ENCODE measurements at places on chromosomes 2 and 18.

DNA sequence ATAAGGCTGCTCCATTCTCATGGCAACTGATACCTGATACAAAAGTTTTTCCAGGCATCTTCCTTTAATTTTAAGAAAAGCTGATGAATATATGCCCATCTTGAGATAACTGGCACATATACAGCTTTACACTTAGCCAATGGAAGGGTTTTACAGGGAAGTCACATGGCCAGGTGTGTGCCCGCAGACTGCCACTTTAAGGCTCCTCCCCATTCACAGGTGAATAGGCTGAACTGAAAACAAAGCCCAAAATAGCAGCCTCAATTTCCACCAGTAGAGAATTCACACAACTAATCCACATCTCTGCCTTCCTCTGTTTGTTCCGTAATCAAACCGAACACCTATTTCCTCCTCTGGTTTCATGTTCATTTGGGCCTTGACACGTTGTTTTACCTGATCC is 9.8 kb upstream of the ME2 start:
- DNase-seq = no peak

DNA sequence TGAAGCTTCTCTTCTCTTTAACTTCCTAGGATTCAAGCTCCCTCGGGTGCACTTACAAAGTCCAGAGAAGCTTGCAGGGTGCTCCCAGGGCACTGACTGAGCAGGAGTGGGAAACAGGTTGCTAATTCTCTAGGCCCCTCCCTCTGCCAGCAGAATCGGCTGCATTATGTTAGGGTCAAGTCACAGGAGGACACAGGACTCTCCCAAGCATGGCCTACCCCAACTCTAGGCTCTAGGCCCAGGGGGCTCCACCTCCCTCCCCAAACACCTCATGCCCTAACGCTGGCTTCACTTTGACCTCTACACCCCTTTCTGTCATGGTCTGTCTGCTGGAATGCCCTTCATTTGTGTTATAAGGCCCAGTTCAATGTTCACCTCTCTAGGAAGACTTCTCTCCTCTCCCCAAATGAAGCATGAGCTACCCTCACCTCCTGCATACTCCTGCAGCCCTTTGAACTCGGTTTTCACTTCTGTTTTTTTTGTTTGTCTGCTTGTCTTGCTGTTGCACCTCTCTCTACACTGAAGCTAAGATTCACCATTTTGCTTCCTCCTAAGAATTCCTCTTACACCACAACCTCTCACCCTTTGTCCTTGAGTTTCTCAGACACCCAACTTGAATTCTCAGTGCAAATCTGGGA is 521.8 kb upstream of the ID2 start:
- DNase-seq = no peak

GRCh38 chr2:240640939-240641338 is 15.7 kb downstream of the GPR35 start:
- no peak for DNase-seq

DNA sequence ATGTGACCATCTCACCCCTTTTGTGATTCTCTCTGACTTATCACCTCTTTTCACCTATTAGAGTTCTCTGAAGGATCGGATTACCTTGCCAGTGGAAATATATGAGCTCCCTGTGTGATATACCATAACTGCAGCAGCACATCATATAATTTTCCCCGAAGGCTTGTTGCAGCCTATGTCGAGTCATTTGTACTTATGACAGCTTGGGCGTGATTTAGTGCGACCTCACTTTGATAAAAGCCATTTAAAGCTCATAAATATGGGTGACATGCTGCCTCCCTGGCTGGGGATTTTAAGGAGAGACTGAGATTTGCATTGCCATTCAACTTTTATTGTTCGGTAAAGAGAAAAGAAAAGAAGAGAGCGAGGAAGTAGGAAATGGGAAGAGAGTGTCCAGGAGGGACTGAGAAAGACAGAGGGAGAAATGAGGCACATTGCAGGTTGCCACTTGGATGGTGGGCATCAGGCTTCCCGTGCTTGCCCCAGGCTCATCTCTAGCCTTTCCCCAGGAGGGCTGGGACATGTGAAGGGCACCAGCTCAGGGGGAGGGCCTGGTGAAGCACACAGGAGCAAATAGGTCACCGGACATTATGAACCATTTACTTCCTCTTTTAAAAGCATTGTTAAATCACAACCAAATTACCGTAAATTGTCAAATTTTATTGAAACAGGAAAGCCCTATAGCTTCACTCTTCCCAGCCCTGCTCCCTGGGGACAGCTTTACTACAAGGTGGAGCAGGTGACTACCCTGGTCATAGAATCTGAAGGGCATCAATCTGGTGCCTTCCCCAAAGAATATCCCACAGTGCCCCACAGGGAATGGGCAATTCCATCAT is 161.3 kb downstream of the SETBP1 start:
- no peak for DNase-seq

GRCh38 chr2:216590780-216591179 is 42.4 kb upstream of the IGFBP2 start:
- DNase-seq = no peak

DNA sequence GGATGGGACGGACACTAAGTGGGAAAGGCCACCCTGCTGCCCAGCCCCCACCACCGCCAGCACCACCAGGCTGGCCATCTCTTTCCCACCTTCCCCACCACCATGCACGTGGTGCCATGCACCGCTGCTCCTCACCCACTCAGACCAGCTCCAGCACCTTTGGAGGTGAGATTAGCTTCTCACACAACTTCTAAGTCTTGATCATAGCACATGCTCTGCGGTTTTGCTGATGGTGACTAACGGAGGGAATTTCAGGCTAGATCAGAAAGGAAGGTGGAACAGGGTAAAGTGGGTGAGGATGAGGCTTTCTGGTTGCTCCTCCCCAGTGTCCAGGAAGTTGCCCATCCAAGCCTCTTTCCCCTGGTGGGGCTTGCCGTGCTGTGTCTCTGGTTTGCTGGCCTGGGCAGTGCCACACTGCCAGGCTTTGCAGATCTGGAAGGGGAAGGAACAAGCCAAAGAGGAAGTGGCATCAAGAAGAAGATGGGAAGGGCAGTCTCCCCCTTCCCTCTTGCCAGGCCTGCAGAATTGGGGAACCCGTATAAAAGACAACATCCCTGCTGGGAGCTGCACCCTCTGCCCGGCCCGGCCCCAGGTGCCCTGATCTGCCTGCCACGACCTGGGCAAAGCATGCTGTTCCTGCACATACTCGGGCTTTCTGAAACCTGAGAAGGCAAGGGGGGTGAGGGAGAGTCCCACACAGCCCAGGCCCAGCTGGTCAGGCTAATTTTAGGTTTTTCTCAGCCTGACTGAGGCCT is 44.3 kb upstream of the CAB39 start:
- peak; percentile 33 for DNase-seq

DNA sequence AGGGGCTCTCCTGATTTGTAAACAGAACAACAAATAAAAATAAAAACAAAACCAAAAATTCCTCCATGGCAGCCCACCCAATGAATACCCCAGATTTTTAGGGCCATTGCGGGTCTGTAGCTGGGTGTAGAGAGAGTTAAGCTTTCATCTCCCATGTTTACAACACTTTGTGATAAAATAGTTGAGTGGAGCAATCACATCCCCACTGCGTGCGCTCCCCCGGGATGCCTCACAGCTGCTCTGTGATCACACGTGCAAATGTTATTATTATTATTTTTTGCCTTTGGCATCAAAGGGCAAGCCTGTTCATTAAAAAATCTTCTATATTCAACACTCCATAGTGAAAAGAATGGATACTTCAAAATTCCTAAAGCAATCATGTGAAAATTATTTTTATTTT is 118.0 kb downstream of the MBP start:
- DNase-seq = no peak

- DNase-seq = no peak
Measured at GRCh38 chr18:43744960-43745745, 467.9 kb upstream of the SYT4 start.
